SK-N-SH (cell line): ENCODE measurements at places on chromosomes 11 and 22.
A peak's percentile ranks its signal among the peaks of the same experiment; 100 is the strongest.

DNA sequence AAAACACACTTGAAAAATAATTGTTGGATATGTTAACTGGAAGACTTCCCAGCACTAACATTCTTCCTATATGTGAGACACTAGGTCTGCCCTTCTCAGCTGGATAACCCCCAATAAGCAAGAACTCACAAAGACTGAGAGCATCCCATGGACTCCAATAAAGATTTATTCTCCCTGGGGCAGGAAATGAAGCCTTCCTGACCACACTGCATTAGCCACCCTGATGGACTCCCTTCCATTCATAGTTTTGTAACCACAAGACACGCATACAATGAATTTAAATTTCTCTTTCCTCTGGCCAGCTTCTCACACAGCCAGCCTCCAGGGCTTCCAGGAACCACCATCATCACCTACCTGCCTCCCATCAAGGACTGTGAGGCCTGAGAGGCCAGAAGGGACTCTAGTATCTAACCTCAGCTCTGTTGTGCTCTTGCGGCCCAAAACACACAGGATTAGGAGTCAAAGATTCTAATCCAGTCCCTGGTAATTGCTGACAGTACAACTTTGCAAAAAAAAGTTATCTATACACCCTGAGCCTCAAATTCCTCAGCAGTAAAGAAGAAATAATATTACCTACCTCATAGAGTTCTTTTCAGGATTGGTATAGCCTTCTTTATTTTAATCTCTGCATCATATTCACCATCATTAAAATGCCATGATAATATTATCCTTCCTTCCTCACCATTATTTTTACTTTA lies 45.6 kb upstream of the GDPD4 start:
- DNase-seq: no peak

- no peak for DNase-seq
Observed at GRCh38 chr11:132293586-132293985, 923.2 kb downstream of the NTM start.

GRCh38 chr22:49317369-49317768 lies 510.3 kb downstream of the BRD1 start:
- DNase-seq: no peak

DNA sequence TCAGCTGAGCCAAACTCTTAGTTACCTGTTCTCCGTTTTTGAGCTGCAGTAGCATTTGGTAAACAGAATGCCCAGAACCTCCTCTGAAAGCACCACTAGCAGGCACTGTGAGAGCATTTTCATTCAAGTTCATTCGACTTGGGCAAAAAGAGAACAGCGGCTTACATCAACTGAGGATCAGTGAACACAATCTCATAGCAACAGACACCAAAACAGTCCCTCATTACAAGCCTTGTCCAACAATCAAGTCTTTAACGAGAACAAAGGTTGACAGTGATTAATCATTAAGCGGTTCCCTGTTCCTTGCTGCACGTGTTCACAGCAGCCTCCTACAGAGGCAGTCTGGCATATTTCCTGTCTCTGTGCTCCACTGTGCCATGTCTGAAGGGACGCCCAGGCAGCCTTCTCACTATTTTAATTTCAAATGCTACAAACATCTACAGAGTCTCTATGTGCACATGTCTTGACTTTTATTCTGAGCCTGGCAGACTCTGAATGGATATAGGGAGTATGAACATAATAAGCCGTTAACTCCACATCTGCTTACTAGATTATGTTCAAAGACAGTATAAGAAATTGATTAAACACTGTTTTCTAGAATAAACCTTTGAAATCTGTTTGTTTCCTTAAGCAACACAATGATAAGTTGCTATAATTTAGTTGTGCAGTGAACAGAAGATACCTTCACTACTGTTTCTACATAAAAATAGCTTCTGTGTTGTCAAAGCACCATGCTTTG lies 88.3 kb upstream of the MTMR2 start:
- DNase-seq: peak; percentile 59

DNA sequence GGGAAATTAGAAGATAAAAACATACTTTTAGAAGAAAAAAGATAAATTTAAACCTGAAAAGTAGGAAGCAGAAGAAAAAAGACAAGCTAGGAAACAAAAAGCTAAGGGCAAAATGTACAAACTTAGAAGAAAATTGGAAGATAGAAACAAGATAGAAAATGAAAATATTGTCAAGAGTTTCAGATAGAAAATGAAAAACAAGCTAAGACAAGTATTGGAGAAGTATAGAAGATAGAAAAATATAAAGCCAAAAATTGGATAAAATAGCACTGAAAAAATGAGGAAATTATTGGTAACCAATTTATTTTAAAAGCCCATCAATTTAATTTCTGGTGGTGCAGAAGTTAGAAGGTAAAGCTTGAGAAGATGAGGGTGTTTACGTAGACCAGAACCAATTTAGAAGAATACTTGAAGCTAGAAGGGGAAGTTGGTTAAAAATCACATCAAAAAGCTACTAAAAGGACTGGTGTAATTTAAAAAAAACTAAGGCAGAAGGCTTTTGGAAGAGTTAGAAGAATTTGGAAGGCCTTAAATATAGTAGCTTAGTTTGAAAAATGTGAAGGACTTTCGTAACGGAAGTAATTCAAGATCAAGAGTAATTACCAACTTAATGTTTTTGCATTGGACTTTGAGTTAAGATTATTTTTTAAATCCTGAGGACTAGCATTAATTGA lies 1.0 kb downstream of the MALAT1 start:
- DNase-seq: no peak

DNA sequence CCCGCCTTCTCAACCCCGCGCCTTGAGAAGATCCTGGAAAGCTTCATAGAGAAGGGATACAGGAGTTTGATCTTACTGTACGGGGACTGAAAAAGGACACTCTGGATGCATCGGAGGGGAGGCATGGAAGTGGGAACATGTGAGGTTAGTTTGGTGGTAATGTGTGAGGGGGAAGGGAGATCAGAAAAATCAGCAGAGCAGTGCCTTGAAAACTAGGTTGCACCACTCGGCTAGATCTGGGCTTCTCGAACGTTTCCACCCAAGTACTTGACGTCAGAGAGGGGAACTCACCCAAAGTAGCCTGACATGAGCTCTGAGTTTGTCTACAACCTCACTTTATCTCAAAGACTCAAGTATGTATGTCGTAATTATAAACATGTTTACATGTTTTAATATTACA lies 14.5 kb downstream of the USP35 start:
- no peak for DNase-seq

DNA sequence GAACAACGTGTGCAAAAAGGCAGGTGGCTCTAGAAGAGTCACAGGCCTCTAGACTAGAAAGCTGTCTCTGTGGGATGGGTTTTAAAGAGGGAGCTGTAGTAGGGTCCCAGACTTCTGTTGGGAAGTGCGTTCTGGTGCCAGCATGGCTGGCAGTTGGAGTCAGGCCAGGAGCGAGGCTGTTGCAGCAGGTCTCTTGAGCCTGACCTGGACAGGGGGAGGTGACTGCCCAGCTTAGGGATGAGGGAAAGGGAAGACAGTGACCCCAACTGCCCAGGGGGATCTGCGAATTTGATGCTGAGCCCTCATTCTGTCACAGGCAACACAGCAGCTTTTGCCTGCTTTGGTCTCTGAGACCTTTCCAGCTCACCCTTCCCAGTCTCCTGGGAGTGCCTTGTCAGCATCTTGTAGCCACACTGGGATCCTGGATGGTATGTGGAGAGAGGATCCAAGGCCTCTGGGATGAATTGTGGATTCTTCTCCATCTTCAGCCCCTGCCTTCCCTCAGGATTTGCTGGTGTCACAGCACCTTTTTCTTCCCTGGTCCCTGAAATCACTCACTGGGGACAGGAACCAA lies 3.4 kb downstream of the TSKU start:
- no peak for DNase-seq

DNA sequence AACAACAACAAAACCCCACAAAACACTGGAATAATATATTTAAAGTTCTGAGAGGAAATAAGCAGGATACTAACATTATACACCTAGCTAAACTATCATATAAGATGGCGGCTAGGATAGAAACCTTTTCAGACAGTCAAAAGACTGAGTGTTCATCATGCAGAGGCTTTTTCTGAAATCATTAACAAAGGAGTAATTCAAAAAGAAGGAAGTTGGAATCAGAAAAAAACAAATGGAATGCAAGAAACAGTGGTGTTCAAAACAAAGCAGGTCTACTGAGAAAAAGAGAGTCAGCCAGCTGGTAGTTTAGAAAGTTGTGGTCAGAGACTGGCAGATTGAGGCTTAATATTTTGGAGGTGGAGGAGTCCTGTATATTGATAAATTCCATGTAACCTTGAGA lies 30.1 kb upstream of the ZBTB44 start:
- no peak for DNase-seq

GRCh38 chr11:103202048-103202651 lies 92.9 kb downstream of the DYNC2H1 start:
- DNase-seq: peak; percentile 28

DNA sequence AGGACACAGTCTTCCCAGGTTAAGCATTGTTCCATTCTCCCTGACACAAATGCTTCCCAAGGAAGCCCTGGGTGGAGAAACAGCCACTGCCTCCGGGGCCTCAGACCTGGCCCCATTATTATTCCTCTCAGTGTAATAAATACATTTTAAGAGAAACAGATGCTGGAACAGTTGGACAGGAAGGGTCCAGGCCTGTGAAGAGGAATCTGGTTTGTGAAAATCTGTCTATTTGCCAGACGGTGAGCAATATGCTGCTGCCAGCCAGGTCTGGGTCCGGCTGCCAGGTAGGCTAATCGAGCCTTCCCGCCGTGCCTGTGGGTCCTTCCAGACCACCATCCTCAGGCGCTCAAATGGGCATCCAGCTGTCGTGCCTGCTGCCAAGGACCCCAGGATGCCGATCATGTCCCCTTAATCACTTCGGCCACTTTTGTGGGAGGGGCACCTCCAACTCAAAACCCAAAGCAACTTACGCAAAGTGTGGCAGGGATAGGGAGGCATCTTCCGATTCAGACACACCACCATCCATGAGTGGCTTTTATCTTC lies 528.4 kb downstream of the MIAT start:
- peak; percentile 42 for DNase-seq

- DNase-seq: no peak
Observed at GRCh38 chr22:20930004-20930403, 12.8 kb downstream of the CRKL start.

DNA sequence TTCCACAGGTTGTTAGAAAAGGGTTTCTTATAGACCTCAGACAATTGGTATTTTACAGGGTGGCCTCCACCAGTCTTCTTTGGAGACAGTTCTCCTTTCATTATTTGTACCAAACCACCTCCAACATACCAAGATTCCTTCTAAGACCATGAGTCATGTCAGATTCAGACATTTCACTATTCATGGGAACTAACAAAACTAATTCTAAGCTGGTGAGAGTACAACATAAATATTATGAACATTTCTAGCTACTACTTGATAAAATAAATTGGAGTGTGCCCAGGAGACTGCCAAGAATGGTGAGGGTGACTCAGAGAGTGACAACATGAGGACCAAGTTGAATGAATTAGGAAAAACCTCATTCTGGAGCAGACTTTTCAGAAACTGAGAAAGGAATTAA lies 494.6 kb upstream of the LRRC4C start:
- DNase-seq: no peak

DNA sequence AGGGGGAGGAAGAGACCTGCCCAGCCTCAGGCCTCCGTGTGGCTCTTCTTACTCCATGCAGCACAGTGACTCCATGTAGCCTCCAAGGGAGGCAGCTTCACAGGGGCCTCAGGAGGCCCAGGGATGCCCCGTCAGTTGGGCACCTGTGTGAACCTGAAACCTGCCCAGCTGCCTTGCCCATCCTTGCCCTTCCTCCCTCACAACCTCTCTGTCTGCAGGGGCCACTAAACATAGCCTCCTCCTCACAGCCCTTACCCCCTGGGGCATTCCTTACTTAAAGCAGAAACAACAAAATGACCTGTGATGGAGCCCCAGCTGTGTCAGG lies 7.1 kb downstream of the LRRC32 start:
- DNase-seq: peak; percentile 15

- no peak for DNase-seq
Observed at GRCh38 chr22:42287174-42287890, 16.9 kb upstream of the TCF20 start.

GRCh38 chr11:76685831-76686230 lies 15.3 kb upstream of the LRRC32 start:
- DNase-seq: no peak

GRCh38 chr22:17501679-17502285 lies 61.5 kb upstream of the SLC25A18 start:
- peak; percentile 69 for DNase-seq

DNA sequence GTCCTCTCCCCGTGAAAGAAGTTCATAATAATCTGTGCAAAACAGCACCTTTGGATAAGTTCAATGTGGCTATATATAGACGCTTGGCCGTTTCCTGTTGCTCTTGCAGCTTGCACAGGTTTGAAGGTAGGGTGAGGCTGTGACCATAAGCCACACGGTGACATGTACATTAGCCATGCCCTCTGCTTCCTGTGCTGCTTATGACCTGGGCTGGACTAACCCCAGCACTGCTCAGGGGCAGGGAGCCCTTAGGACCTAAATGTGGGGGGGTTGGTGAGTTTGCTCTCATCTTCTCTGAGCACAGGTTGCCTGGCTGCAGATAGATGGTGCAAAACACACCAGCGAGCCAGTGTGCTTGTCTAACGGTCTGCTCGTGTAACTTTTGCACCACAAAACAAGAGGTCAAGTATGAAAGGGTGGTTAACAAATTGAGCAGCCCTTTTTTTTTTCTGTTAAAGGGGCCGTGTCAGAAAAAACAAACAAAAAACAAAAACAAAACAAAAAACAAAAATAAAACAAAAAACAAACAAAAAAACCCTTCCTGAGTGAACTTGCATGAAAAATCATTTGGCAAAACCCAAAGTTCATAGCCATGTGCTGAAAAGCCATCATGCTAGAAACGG lies 37.3 kb downstream of the FLI1 start:
- no peak for DNase-seq

- DNase-seq: no peak
Observed at GRCh38 chr22:30998329-30998728, 29.3 kb downstream of the TUG1 start.

DNA sequence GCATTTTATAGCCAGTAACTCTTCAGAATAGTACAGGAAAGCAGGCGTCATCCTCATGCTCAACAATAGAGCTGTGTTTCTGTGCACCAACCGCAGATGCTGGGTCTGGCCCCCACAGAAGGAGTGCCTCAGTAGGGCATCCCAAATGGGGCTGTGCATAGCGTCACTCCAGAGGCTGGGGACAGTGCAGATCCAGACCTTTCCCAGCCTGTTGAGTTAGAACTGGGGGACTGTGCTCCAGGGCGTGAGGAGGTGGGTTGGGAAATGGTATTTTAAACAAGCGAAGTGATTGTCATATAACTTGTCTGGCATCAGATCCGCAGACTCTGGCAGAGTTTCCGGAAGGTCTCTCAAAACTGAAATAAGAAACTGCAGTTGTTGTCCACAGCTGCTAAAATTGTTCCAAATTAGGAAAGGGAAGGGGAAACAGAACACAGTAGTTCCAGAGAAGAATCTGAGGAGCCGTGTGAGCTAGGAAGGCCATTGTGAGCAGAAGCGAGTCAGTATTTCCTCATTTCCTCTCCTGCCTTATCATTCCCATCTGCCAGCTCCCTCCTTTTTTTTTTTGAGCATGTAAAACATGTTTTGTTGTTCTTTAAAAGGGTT lies 52.2 kb downstream of the JAM3 start:
- DNase-seq: peak; percentile 61
